ENCODE measurements at places on chromosomes 7 and 10. TPM values are rescaled to one million over a fixed set of nuclear protein-coding genes. Genes with fewer than 3 reads are reported as not detected.

- H3K36me3 ChIP-seq, result no peaks in the 10 kb centered on the region
- peak; percentile 64 for DNase-seq
- no peak overlapping the region for H3K27ac ChIP-seq
- no peaks in the 10 kb centered on the region for H3K27me3 ChIP-seq
- H3K4me3 ChIP-seq, result no peak overlapping the region
- H3K4me1 ChIP-seq, result no peaks in the 10 kb centered on the region
Measured at GRCh38 chr7:20598459-20599309, 16.8 kb upstream of the ABCB5 start.

DNA sequence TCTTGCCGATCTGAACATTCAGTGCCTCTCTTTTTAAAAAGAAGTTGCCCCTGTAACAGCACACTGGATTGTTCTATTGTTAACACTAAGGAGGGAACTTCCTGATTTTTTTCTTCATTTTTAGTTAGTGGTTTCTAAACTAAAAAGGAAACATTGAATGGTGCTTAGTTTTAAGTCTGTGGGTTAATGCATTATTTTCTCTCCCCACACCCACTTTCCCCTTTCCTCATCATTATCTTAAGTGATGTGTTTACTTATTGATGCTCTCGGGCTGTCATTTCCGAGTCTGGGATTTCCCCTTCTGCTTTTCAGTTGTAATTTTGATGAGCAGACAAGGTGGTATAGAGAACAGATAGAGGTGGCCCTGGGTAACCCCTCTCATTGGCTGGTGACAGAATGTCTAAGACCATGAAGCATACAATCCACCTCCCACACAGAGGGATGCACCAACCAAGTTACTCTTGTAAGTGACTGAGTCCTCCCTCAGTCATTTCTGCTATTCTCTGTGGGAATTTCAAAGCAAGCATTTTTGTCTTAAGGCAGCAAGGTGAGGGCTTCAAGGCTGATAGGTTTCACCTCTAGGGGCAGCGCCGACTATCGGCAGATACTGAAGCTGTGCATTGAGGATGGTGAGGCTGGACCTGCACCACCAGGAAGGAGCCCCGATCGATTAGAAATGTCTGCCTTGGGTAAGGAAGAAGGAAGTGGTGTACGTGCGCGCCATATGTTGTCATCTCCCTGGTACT lies 49.5 kb downstream of the CHN2 start:
- H3K27me3 ChIP-seq, result no peaks in the 10 kb centered on the region
- H3K36me3 ChIP-seq, result no peaks in the 10 kb centered on the region
- H3K4me3 ChIP-seq, result no peak overlapping the region
- H3K4me1 ChIP-seq, result peaks cover 8% of the 10 kb centered on the region

- no peaks in the 10 kb centered on the region for H3K4me1 ChIP-seq
- peaks cover 30% of the 10 kb centered on the region for H3K36me3 ChIP-seq
- H3K4me3 ChIP-seq, result no peak overlapping the region
- no peak overlapping the region for H3K27ac ChIP-seq
- DNase-seq, result no peak
Measured at GRCh38 chr7:149879271-149879743, 5.5 kb downstream of the ATP6V0E2 start.

- DNase-seq, result no peak
- H3K27me3 ChIP-seq, result no peaks in the 10 kb centered on the region
- H3K4me3 ChIP-seq, result no peak overlapping the region
- no peaks in the 10 kb centered on the region for H3K4me1 ChIP-seq
- H3K36me3 ChIP-seq, result peaks cover 11% of the 10 kb centered on the region
- H3K27ac ChIP-seq, result no peak overlapping the region
Measured at GRCh38 chr7:30648744-30649540, 33.3 kb downstream of the CRHR2 start.

- no peaks in the 10 kb centered on the region for H3K36me3 ChIP-seq
- no peak overlapping the region for H3K4me3 ChIP-seq
- H3K4me1 ChIP-seq, result no peaks in the 10 kb centered on the region
- DNase-seq, result no peak
- no peak overlapping the region for H3K27ac ChIP-seq
Measured at GRCh38 chr10:23399701-23400144, 39.2 kb upstream of the OTUD1 start.

DNA sequence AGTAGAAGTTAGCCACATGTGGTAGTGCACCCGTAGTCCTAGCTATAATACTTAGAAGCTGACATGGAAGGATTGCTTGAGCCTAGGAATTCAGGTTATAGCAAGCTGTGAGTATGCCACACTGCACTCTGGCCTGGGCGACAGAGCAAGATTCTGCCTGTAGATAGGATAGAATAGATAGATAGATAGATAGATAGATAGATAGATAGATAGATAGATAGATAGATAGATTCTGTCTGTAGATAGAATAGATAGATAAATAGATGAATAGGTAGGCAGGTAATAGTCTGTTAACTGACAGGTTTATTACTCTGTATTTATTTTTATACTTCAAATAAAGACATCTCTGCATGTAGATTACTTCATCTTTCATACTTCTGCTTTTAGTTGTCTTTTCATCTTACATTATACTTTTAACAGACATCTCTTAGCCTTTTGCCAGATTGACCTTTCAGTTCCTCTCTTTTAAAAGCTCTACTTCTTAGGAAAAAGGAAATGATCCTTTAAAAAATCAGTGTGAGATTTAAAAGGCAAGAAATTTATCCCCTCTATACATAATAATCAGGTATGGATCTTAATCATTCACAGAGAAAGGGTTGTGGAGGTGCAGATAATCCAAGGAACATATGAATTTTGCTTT lies 31.8 kb downstream of the CCAR1 start:
- no peak overlapping the region for H3K4me3 ChIP-seq
- H3K36me3 ChIP-seq, result peaks cover 92% of the 10 kb centered on the region
- H3K27ac ChIP-seq, result no peak overlapping the region
- H3K4me1 ChIP-seq, result no peaks in the 10 kb centered on the region

- peaks cover 97% of the 10 kb centered on the region for H3K4me1 ChIP-seq
- H3K4me3 ChIP-seq, result peak overlapping the region; percentile 1
- H3K27ac ChIP-seq, result peak overlapping the region; percentile 100
- DNase-seq, result peak; percentile 70
- no peaks in the 10 kb centered on the region for H3K27me3 ChIP-seq
- H3K36me3 ChIP-seq, result peaks cover 62% of the 10 kb centered on the region
Measured at GRCh38 chr7:142804728-142805207, 34.0 kb downstream of the PRSS2 start.

DNA sequence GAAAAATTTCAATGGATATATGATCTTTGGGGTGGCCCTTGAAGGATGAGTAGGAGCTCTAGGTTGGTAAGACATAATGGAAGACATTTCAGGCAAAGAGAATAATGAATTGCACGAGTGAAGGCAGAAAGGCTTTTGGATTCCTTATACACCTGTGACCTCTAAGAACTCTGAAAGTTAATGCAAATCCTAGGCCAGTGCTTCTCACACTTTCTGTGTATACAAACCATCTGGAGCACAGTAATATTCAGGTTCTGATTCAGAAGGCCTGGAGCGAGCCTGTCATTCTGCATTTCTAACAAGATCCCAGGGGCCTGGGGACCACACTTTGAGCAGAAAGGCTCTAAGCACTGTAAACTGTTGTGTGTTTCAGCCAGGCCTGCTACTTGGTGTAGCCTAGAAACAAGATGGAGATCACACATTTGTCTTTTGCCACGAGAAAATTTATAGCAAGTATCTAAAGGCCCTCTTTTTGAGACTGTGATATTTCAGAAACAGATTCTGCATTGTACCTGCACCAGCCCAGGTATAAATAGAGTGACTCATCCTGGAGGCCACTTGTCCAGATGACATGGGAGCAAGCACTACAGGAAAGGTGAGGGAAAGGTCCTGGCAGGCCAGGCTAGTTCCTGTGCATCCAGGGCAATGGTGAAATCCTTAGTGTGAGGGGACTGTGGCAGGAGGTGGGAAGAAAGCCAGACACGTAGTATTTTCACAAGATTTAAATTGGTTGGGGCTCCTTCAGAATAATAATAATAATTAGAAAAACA lies 24.4 kb downstream of the MRPS33 start:
- no peak overlapping the region for H3K27ac ChIP-seq
- H3K4me3 ChIP-seq, result no peak overlapping the region
- no peaks in the 10 kb centered on the region for H3K36me3 ChIP-seq

DNA sequence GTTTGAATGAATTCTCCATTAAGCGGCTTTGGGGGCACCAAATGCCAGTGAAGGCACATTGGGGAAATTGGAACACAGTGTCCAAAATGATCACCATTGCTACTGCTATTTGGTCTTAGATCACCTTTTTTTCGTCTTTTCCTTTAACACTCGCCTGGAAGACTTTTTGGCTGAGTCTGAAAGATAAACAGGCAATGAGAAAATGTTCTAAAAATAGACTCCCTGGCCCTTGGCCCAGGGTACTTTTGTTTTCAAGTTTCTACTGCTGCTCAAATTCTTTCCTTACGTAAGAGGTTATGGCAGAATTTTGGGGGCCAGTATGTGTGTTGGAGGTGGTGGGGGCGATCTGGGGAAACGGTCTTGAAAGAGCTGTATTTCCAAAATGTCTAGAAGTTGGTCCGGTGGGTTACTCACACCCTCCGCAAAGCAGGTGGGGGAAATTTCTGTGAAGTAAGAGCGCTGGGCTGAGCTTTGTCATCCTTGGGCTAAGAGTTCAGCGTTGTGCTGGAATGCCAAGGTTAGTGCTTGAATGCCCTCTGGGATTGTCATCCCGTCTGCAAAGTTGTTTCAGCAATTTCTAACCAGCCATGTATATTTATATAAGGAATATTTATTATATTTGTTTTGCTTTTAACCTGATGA lies 1.3 kb upstream of the ITPRIP start:
- peaks cover 15% of the 10 kb centered on the region for H3K4me1 ChIP-seq
- DNase-seq, result no peak
- no peaks in the 10 kb centered on the region for H3K36me3 ChIP-seq

MBL2 gene
- 0.05 TPM for total RNA-seq

PRSS37 gene
- total RNA-seq, result 0.47 TPM

PPP1R17 gene
- 0.14 TPM for total RNA-seq

SHTN1 gene
- 5.8 TPM for total RNA-seq

GPR37 gene
- total RNA-seq, result 0.52 TPM

LIPN gene
- total RNA-seq, result 0.09 TPM
